ELF-1 (cell line): ENCODE measurements at places on chromosomes 12 and 14.

DNA sequence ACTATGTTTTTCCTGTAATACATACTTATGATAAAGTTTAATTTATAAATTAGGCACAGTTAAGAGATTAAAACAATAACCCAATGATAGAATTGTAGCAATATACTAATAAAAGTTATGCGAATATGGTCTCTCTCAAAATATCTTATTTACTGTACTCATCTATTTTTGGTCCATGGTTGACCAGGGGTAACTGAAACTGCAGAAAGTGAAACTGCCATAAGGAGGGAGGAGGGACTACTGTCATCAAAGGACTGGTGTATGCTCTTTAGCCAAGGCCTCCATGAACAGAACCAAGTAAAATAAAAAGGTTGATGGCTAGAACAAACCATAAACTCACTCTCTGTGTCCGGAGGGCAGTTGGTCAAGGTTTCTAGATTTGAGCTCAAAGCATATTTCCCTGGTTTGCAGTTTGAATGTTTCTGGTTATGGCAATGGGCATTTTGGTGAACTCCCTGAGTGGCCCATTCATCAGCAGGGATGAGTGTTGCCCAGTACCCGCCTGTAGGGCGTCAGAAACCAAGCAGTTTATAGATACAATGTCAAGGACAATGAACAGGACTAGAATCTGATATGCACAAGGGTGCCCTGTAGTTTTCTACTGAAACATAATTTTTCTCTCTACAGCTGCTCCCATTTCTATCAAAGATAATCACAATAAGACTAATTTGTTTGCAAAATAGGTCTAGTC, 19.8 kb downstream of the LEMD3 start:
- DNase-seq: no peak

DNA sequence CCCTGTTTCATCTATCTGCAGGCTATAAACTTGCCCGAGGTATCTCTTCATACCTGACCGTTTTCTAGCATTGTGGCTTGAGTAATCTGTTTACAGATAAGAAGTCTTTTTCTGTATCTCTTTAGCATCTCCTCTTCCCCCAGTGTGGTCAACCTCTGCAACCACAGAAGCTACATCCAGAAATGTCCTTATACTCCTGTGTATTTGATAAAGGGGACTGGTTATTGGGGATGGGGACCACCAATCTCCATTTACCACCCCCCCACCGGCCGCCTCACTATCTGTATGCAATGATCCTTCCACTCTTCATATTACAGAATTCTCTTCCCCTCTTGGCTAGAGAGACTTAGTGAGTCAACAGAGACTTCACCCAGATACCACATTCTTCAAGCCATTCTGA, 3.4 kb upstream of the RPAP3 start:
- DNase-seq: no peak

DNA sequence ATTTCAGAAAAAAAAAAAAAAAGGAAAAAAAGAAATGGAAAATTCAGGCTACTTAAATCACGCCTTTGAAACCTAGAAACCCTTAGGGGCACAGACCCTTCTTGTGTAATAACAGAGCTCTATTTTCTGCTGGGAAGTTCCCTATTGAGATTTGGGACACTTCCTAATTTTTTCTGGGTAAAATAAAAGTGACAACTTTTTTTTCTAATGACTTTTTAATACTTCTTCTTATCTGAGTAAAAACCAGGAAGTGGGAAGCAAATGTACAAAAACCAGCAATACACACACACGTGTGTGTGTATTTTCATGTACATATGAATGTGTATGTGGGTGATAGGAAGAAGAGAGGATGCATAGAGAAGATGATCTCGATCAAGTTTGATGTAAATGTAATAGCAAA, 35.8 kb downstream of the ETV6 start:
- no peak for DNase-seq

- DNase-seq: no peak
Observed at GRCh38 chr12:30974746-30975500, 48.4 kb downstream of the TSPAN11 start.

DNA sequence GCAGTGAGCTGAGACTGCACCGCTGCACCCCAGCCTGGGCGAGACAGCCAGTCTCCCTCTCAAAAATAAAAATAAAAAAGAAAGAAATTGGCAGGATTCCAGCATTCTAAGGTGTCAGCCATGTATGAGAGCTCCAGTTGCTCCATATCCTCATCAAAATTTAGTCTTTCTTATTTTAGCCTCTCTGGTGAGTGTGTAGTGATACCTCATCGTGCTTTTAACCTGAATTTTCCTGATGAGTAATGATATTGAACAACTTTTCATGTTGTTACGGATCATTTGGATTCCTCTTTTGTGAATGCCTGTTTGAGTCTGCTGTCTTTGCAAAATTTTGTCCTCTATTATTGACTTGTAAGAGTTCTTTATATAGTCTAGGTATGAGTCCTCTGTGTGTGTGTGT, 28.5 kb downstream of the CCDC60 start:
- no peak for DNase-seq

DNA sequence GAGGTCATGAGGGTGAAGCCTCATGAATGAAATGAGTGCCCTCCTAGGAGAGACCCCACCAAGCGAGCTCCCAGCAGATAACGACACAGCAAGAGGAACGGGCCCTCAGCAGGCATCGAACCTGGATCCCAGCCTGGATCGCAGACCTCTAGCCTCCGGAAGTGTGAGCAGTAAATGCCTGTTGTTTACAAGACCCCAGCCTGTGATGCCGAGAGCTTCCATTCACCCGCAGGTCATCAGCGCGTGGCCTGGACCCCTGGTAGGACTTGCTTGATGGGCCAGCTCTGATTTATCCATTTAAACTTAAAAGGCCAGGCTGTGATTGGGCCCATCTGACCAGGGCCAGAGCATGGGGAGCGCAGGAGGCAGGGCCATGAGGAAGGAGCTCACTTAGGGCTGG, 7.0 kb downstream of the TMEM179 start:
- DNase-seq: no peak

DNA sequence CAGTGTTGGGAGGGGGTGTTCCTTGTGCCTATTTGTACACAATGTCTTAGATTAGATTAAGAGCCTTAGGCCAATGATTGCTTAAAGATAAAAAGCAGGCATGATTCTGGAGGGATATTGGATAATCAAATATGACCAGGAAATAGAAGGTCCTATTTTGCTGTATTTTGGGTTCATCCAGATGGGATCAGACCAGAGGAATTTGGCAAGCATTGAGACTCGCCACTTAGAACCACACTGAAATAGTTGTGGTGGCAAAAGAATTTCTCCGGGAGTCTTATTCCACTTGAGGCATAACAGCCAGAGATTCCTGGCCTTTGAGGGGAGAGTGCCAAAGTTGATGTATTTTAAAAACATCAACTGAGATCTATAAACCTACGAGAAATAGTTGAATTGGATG, 327.2 kb downstream of the RAD51B start:
- peak; percentile 6 for DNase-seq

GRCh38 chr12:93322784-93323183, 54.9 kb upstream of the NUDT4 start:
- no peak for DNase-seq

DNA sequence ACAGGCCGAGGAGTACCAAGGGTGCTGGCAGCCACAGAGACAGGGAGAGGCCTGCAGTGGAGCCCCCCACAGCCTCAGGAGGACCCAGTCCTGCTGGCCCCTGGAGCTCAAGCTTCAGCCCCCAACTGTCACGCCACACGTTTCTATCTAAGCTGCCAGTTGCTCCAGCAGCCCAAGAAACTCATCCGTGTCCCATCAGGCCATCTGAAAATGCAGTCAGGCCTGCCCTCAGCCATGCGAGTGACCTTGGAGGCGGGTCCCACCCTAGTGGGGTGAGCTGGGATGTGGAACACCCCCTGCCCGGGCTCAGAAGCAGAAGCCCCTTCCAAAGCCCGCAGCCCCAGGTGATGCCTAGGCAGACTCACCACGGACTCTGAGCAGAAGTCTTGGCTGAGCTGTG, 158.9 kb downstream of the RIMBP2 start:
- DNase-seq: no peak

DNA sequence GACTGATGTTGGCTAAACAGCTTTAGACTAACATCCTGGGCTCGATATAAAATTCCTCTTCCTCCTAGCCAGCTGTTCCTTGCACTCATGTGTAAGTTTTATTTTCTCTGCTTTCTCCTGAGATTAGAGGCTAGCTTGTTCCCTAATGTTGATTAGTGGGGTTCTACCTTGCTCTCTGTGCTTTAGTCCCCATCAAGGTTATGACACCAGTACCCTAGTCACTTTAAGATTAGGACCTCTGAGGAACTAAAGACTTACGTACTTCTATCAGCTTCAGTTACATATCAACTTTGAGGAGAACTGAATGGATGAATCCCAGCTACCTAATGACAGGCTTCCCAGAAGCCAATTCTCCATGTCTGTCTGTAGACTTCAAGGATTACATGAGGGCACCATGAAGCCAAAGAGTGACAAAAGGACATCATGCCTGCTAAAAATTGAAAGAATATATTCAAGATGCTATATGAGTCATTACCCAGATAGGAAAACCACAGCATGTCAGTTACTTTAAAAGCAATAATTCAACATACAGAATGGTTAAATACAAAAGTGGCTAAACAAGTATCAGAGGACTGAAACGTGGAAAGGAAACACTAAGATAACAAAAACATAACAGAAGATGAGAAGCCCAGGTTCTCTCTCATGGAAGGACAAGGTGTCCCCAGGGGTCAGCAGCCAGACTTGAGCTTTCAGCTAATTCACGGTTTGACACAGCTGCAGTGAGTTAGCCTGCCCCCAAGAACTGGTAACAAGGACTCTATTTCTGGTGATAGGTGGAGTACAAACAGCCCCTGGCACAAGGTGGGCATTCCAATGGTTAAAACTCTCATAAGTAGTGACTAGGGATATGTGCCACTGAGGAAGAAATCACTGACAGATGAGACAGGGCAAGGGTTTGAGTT, 20.4 kb downstream of the ADAM20 start:
- DNase-seq: no peak

DNA sequence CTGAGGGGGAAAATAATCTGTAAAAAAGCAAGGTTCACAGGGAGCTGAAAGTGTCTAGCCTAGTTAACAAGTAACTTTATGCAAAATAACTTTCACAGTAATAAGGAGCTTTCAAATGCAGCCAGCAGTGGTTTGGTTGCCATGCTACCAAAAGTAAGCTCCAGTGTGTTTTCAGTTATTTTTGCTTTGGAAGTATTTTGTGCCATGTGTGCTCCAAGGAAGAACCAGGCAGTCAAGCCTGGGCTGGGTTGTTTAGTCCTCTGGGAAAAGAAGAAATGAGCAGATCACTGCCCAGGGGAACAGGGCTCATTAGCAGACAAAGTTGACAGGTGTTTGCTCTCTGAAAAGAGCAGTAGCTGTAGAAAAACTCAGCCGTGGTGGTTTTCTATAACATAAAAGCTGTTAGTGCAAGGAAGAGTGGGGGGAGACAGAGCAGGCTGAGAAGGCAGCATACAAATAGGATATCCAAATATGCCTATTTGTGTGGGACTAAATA, 92.8 kb upstream of the TMTC2 start:
- DNase-seq: no peak

- no peak for DNase-seq
Observed at GRCh38 chr14:66038212-66038611, 448.0 kb upstream of the CCDC196 start.

DNA sequence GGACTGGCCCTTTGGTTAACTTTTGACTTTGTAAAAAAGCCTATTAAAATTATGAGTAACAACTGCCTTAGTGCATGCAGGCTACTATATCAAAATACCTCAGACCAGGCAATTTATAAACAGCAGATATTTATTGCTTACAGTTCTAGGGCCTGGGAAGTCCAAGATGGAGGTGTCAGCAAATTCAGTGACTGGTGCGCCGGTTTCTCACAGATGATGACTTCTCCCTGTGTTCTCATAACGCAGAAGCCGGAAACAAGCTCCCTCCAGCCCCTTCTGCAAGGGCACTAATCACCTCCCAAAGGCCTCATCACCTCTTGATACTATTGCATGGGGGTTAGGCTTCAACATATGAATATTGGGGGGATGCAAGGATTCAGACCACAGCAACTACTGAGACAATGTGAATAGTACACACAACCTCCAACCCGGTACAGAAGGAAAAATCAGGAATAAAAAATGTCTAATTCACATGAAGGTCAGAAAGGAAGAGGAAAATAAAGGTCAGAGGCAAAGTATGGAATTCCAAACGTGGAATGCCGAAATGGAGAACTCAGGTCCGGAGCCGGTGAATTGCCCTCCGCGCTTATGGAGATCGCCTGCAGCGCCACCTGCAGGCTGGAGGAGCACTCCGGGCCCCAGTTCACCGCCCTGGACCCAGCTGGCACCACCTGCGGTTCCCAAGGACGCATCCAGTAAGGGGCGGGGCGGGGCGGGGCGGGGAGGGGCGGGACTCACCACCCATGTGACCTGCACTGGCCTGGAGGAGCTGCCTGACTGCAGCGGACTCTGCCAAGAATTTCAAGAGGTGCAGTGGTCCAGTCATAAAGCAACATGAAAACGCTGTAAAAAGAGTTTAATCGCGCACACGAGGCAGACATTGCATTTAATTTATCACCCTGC, 203.4 kb downstream of the KIF26A start:
- DNase-seq: peak; percentile 92

DNA sequence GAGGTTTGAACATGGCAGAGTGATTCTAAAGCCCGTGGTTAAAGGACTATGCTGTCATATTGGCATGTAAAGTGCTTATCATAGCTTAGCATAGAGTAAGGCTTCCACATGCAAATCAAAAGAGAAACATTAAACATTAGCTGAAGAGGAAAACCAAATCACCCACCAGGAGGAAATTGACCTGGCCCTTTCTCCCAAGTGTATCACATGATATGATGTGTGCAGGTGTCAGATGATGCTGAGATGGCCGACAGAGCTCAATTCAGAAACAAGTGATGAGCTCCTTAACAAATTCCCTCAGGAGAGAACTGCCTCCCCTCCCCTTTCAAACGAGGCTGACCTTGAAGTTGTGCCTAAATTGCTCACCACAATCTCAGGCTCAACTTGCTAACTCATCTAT, 217.1 kb upstream of the BTG1 start:
- DNase-seq: no peak

GRCh38 chr14:26928019-26928418, 330.2 kb upstream of the NOVA1 start:
- DNase-seq: no peak

DNA sequence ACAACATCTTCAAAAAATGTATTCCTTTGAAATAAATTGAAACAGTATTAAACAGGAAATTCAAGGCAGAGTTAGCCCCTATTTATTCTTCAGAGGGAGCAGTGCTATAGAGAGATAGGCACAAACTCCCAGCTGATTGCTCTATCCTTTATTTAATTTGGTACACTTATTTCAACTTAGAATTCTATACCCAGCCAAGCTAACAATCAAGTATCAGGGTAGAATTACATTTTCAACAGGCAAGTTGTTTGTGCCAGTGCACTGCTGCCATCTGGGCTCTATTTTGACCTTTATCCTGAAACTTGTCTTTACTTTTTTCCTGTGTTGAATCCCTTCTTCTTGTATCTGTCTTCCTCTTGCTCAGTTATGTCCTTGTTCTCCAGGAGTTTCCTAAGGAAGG, 159.2 kb downstream of the STXBP6 start:
- DNase-seq: no peak
